ENCODE measurements at places on chromosomes 12 and 14. TPM values are rescaled to one million over a fixed set of nuclear protein-coding genes. Genes with fewer than 3 reads are reported as not detected.

SLCO1B1 gene
- not detected for polyA plus RNA-seq

AKAP3 gene
- 0.57 TPM for polyA plus RNA-seq

PLEKHG7 gene
- 0.81 TPM for polyA plus RNA-seq

KRT71 gene
- not detected for polyA plus RNA-seq

DNA sequence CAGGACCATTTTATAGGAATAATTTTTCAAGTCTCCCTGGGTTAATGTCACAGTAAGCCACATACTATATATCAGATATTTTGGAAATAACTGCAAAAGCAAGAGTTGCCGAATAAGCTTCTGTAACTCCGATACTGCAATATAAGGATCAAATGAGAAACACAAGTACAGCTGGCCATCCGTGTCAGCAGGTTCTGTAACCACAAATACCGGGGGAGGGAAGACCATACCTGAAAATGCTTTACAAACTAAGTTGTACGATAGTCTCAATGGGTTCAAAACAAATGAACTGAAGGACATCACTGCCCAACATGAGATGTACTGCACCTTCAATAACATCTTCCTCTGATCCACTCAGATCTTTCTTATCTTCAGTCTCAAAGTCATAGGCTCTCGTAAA lies 1.8 kb downstream of the SYCP3 start:
- DNase-seq, result no peak
- no peaks in the 10 kb centered on the region for H3K4me1 ChIP-seq
- H3K27ac ChIP-seq, result no peak overlapping the region

GRCh38 chr12:105839629-105840127 lies 299.1 kb downstream of the NUAK1 start:
- peaks cover 2% of the 10 kb centered on the region for H3K4me1 ChIP-seq
- no peak overlapping the region for H3K4me3 ChIP-seq
- H3K27ac ChIP-seq, result no peak overlapping the region
- no peaks in the 10 kb centered on the region for H3K36me3 ChIP-seq
- no peak for DNase-seq
